Lower lobe of right lung (tissue), 2 donors: ENCODE measurements at places on chromosomes 11 and 22.

DNA sequence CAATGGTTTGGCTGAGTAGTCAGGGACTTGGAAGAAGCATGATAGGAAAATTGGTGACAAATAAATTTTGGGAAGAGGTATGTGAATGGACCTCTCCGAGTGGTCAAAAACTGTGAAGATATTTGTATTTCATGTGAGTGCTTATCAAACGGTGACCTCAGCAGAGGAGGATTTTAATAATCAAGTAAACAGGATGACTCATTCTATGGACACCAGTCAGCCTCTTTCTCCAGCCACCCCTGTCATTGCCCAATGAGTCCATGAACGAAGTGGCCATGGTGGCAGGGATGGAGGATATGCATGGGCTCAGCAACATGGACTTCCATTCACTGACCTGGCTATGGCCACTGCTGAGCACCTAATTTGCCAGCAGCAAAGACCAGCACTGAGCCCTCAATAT lies 21.2 kb downstream of the MS4A4E start:
- no peak for DNase-seq

DNA sequence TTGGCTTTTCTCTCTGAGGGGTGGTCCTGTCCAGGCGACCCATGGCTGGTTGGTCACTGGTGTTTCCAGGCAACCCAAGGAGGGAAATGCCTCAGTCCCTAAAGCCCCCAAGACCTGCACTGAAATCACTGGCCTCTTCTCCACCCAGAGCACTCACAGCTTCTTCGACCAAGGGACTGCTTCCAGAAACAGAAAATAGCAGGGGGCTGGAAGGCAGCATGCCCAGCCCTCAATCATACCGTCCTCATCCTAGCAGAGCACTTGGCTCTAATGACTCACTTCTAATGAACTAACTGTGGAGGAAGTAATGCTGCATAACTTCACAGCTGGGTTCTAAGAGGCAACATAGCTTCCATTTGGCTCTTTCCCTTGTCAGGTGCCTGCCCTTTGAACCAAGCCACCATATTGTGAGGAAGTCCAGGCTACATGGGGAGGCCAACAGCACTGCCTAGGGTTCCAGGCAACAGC lies 27.6 kb downstream of the DKK3 start:
- no peak for DNase-seq

DNA sequence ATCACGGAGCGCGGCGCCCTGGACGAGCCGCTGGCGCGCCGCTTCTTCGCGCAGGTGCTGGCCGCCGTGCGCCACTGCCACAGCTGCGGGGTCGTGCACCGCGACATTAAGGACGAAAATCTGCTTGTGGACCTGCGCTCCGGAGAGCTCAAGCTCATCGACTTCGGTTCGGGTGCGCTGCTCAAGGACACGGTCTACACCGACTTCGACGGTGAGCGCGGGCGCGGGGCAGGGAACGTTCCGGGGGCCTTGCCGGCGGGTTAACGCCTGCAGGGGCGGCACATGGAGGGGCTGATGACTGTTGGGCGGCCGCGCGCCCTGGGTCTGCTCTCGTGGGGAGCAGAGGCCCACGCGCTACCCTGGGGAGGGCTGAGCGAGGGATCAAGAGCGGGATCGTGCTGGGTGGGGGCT lies 1.0 kb downstream of the PIM3 start:
- peak; percentile 57 for DNase-seq

DNA sequence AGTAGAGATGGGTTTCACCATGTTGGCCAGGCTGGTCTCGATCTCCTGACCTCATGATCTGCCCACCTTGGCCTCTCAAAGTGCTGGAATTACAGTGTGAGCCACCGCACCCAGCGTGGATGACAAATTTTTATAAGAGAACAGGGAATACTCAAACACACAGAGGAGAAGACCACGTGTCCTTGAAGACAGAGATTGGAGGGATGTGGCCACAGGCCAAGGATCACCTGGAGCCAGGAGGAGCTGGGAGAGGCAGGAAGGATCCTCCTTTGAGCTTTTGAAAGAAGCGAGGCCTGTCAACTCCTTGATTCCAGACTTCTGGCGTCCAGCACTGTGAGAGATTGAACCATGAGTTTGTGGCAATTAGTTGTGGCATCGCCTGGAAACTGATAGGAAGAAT lies 1049.5 kb downstream of the TBC1D22A start:
- no peak for DNase-seq

GRCh38 chr11:118658429-118659313 lies 20.8 kb downstream of the TREH start:
- DNase-seq, result no peak

DNA sequence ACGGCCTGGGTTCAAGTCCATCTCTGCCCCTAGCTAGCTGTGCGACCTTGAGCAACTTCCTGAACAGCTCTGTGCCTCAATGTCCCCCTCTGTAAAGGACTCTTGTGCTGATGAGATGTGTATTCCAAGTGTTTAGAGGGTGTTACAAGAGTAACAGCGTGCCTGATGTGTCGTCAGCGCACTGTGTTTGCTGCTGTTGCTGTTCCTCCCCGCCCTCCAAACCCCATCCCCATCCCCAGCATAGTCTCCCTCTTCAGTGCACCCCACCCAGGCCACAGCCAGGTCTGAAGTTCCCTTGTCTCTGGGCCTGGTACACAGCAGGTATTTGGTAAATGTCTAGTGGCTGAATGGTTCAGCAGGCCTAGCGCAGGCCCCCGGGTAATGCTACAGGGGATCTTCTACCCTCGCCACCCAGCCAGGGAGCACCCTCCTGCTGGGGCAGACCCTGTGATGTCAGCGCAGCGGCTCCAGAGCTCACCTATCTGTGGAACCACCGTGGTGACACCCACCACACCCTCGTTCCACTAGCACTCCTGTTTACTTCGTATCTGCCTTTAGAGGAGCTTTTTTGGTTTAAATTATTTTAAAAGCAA lies 10.3 kb downstream of the CBX7 start:
- no peak for DNase-seq

GRCh38 chr11:116301141-116301540 lies 471.6 kb downstream of the BUD13 start:
- no peak for DNase-seq

GRCh38 chr11:11841723-11842420 lies at the start of gene USP47:
TSS of gene USP47 (plus strand) at chr11:11841972. CDS start at chr11:11842186, 214 bp downstream.
- DNase-seq, result peak; percentile 93
